ENCODE measurements at places on chromosomes 4 and X.
A peak's percentile ranks its signal among the peaks of the same experiment; 100 is the strongest.

GRCh38 chrX:155896512-155896911 is 15.4 kb downstream of the VAMP7 start:
- no peaks in the 10 kb centered on the region for H3K36me3 ChIP-seq
- no peak overlapping the region for H3K4me3 ChIP-seq
- DNase-seq = no peak
- H3K27ac ChIP-seq = no peak overlapping the region
- no peaks in the 10 kb centered on the region for H3K27me3 ChIP-seq

DNA sequence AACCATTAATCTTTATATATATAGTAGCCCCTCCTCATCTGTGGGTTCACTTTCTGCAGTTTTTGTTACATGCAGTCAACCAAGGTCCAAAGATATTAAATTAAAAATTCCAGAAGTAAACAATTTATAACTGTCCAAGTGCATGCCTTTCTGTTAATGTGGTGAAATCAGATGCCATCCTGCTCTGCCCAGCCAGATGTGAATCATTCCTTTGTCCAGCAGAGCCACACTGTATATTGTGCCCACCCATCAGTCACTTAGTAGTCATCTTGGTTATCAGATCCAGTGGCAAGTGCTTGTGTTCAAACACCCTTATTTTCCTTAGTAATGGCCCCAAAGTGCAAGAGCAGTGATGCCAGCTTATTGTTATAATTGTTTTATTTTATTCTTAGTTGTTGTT is 17.2 kb upstream of the PRDM5 start:
- H3K4me3 ChIP-seq = no peak overlapping the region
- no peak for DNase-seq
- H3K27ac ChIP-seq = no peak overlapping the region
- peaks cover 8% of the 10 kb centered on the region for H3K4me1 ChIP-seq
- H3K36me3 ChIP-seq = no peaks in the 10 kb centered on the region
- no peaks in the 10 kb centered on the region for H3K27me3 ChIP-seq

DNA sequence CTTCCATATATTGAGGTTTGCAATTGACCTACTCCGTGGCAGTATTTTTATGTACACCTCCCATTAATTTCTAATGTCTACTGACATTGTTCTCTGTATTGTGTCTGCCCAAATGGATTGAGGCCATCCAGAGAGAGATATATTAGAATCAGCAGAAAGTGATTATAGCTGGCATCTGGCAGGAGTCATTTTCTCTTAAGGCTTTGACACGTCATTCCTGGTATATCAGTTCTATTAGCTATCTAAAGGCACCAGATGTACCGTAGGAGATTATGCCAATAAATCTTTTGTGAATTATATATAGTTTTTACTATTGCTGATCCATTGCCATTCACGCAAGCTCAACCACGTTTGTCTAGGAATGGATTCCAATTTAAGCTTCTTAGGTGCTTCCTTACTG is 1026.4 kb upstream of the IGFBP7 start:
- H3K27ac ChIP-seq = no peak overlapping the region

DNA sequence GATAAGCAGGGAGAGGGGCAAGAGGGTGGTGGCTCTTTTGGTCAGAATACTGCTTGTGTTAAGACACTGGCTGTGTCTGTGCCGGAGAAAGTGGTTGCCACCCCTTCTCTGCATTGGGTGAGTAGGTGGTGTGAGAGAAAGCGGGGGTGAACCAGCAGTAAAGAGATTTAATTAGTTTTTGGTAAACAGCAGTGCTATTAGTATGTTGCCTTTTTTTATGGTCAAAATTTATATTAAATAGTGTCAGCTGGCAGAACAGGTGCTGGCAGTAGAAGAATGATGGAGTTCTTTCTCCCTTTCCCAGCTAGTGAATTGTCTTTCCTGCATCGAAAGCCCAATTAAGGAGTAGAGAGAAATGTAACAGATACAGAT is 181.6 kb downstream of the LARP7 start:
- peak overlapping the region; percentile 25 for H3K4me3 ChIP-seq
- H3K4me1 ChIP-seq = no peaks in the 10 kb centered on the region

DNA sequence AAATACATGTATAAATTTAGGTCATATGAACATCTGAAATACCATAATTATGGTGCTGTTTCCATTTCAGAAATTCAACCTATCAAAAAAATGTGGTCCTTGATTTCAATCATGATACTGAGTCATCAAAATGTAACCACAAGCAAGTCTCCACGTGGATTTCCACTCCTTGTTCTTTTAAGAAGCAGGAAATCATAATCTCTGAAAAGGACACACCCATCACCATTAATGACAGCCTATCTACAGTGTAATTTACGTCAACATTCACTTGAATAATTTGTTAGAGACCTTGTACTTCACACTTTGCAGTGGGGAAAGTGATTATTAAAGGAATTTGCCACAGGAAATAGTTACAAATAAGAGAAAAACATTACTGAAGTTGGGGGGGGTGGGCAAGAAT is 17.7 kb upstream of the SLC7A11 start:
- no peaks in the 10 kb centered on the region for H3K27me3 ChIP-seq
- H3K27ac ChIP-seq = no peak overlapping the region
- H3K4me3 ChIP-seq = no peak overlapping the region
- H3K4me1 ChIP-seq = peaks cover 13% of the 10 kb centered on the region

- H3K27me3 ChIP-seq = no peaks in the 10 kb centered on the region
- no peak overlapping the region for H3K27ac ChIP-seq
- DNase-seq = no peak
- no peak overlapping the region for H3K4me3 ChIP-seq
Measured at GRCh38 chr4:36214735-36215485, 29.4 kb downstream of the ARAP2 start.

DNA sequence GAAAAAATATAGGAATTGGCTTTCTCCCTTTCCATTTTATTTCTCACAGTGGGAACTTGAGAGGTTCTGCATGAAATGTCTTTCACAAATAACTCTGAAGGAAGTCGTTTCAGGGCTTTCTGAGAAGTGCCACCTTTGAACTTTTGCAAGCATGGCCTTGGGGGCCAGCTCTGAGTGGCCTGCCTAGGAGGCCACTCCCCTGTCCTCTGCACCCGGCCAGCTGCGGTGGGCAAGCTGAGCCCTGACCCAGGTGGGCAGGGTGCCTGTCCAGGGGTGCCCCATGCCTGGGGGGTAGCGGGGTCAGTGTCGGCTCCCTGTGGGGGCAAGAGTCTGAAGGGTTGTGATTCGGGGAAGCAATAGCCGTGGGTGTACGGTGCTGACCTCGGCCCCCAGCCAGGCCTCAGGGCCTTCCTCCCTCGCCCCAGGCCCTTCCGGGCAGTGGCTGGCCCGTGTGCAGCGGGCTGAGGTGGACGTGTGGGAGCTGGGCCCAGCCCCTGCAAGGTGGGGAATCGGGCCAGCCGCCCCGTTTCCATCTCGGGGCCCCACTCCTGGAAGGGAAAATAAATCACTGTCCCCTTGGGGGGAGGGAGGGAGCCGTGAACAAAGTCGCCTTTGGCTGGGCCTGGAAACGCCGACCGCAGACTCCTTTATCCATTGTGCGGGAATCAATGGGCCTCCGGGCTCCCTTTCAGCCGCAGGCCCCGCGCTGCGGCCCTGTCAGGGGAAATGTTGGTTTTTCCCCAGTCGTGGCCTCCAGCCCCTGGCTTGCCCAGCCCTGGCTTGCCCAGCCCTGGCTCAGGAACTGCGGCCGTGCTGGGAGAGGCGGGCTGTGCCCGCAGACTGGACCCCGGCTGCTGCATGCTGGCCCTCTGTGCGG is 3.1 kb downstream of the FGFRL1 start:
- no peak overlapping the region for H3K27ac ChIP-seq
- H3K36me3 ChIP-seq = no peaks in the 10 kb centered on the region
- no peak overlapping the region for H3K4me3 ChIP-seq
- DNase-seq = no peak
- H3K27me3 ChIP-seq = no peaks in the 10 kb centered on the region

- H3K36me3 ChIP-seq = no peaks in the 10 kb centered on the region
- no peak overlapping the region for H3K4me3 ChIP-seq
- no peaks in the 10 kb centered on the region for H3K4me1 ChIP-seq
- no peak overlapping the region for H3K27ac ChIP-seq
Measured at GRCh38 chr4:167602157-167602556, 367.9 kb upstream of the SPOCK3 start.

GRCh38 chr4:145289403-145290076 is 109.2 kb upstream of the OTUD4 start:
- no peaks in the 10 kb centered on the region for H3K36me3 ChIP-seq
- no peak overlapping the region for H3K4me3 ChIP-seq
- no peak overlapping the region for H3K27ac ChIP-seq
- no peak for DNase-seq
- no peaks in the 10 kb centered on the region for H3K4me1 ChIP-seq
- H3K27me3 ChIP-seq = no peaks in the 10 kb centered on the region

DNA sequence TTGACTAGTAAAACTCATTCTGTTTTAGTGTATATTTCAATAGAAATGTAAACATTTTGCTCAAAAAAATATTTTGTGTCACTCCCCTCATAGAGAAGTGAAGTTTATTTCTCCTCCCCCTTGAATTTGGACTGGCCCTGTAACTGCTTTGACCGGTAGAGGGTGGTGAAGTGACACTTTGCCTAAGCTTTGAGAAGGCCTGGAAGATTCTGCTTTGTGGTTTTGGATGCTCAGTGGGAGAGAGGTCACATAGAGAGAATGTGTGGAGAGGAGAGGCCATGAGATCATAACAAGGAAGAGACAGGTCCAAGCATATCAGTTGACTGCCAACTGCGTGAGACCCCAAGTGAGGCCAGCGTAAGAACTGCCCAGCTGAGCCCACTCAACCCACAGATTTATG is 19.1 kb upstream of the ARX start:
- H3K27ac ChIP-seq = no peak overlapping the region
- DNase-seq = no peak
- no peaks in the 10 kb centered on the region for H3K4me1 ChIP-seq
- H3K36me3 ChIP-seq = no peaks in the 10 kb centered on the region
- H3K4me3 ChIP-seq = no peak overlapping the region

GRCh38 chrX:84876876-84877275 is 126.8 kb upstream of the APOOL start:
- no peaks in the 10 kb centered on the region for H3K4me1 ChIP-seq
- no peak overlapping the region for H3K4me3 ChIP-seq
- no peak for DNase-seq
- no peaks in the 10 kb centered on the region for H3K36me3 ChIP-seq
- no peak overlapping the region for H3K27ac ChIP-seq
- no peaks in the 10 kb centered on the region for H3K27me3 ChIP-seq

Data from transverse colon (tissue), 4 donors.